HFFc6 (cell line): ENCODE measurements at places on chromosomes 16 and 17. TPM values are rescaled to one million over a fixed set of nuclear protein-coding genes. Genes with fewer than 3 reads are reported as not detected.

The NCOR1 gene
- total RNA-seq, result 89.3 to 103 TPM (median 91.2 TPM) in 3 replicates

The CCL14 gene
- not detected in 3 replicates for total RNA-seq

The PRR14 gene
- 28.9 to 31.9 TPM (median 30.0 TPM) in 3 replicates for total RNA-seq

The DHRS7C gene
- total RNA-seq, result not detected in 3 replicates

The FOXN1 gene
- not detected in 3 replicates for total RNA-seq

The EVPL gene
- total RNA-seq, result not detected in 3 replicates

The IRX3 gene
- 5.3 to 19.3 TPM (median 6.4 TPM) in 3 replicates for total RNA-seq

The CD300H gene
- not detected in 3 replicates for total RNA-seq

The MPO gene
- not detected in 3 replicates for total RNA-seq

The ACSM2A gene
- total RNA-seq, result not detected in 2 replicates

The SECTM1 gene
- 1.7 to 3.8 TPM (median 1.8 TPM) in 3 replicates for total RNA-seq

The PABPN1L gene
- total RNA-seq, result not detected in 3 replicates

The GAST gene
- not detected in 3 replicates for total RNA-seq

GRCh38 chr17:76710863-76711611, at the start of gene MXRA7:
Gene MXRA7, minus strand, starts transcription at chr17:76710965. Its CDS starts 19 bp downstream, at chr17:76710946.
- DNase-seq, result no peak

- peak; percentile 48 for DNase-seq
Observed at GRCh38 chr17:48593840-48594537, 410 bp upstream of the HOXB5 start.

DNA sequence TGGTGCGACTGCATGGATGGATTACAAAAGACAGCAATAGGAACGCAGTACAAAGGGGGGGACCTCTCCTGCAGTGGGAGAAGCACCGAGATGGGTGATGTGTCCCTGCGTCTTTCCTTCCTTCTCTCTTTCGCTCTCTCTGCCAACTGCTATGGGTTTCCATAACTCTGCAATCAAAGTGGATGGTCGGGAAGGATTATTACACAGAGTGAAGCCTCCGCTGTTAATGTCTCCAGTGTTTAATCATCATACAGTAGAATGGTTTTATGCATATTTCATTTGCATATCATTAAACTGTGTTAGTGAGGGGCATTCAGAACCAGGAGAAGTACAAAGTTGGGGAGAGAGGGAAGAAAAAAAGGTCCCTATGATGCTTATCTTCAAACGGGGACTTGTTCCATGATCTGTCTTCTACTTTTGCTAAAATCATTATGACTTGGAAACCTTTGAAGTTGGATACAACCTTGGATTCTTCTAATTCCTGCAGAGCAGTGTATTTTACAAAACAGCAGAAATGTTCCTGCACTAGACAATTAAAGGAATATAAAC, 255.9 kb upstream of the PMFBP1 start:
- no peak for DNase-seq

DNA sequence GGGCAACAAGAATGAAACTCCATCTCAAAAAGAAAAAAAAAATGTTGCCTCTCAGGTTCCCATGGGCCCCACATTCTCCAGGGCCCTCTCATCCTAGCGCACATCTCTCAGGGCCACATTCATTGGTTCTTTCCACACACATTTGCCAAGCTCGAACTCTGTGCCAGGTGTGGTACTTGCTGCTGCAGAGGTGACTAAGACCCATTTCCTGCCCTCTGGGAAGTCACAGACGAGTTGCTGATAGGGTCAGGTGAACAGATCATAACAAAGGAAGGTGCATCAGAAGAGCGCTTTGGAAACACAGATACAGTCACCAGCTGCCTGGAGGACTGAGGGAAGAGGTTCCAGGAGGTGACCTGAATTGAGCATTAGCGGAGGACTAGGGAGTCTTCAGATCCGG, 1.0 kb downstream of the GSDMA start:
- no peak for DNase-seq

- no peak for DNase-seq
Observed at GRCh38 chr17:44212507-44213402, 6.7 kb downstream of the UBTF start.

- no peak for DNase-seq
Observed at GRCh38 chr16:89064606-89065457, 28.8 kb upstream of the ACSF3 start.

DNA sequence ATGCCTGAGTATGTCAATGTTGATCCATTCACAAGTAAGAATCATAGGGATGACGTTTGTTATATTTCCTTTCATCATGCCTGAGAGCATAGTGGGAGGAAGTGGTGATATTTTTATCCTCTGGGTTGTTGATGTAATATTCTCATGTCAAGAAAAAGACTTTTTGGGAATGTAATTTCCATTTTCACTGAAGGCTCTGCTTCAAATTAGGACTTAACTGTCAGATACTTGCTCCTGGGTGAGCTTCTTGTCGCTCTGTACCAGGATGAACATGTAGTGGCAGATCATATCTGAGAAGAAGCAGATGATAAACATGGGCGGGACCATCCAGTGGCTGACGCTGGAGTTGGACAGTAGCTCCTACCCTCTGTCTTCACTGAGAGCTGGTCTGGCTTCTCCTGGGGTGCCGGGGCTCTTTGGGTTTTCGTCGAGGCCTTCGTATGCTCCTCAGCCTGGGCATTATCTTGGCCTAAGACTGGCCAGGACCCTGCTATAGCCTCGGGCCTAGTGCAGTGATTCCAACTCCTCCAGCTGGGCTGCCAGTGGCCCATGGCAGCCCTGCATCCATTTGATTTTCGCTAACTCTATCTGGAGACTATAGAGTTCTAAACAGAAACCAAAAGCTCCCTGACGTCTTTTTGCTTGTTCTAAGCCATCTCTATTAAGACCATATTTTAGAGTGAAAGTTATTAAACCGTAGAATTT, 19.7 kb downstream of the CYB5B start:
- DNase-seq, result peak; percentile 39

- DNase-seq, result peak; percentile 69
Observed at GRCh38 chr17:82212331-82213250, at the start of gene CCDC57. Gene CCDC57, minus strand, starts transcription at chr17:82212842. Its CDS starts 10,898 bp downstream, at chr17:82201944.

- no peak for DNase-seq
Observed at GRCh38 chr17:76953066-76953465, 84.9 kb downstream of the MGAT5B start.

DNA sequence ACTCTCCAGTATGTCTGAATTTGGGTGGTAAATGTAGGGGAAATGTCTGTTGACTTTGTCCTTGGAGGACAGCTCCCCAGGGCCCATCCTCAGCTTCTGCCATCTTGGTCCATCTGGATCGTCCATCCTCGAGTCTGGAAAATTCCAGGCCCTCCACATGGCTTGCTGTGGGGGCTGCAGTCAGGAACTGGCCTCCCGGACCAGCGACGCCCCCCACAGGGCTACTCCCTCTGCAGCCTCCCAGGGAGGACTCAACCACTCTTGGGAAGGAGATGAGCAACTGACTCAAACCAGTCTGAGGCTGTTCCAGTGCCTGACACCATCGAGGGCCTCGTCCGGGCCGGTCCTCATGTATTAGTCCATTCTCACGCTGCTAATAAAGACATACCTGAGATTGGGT, 5.5 kb upstream of the ZG16B start:
- DNase-seq, result no peak

DNA sequence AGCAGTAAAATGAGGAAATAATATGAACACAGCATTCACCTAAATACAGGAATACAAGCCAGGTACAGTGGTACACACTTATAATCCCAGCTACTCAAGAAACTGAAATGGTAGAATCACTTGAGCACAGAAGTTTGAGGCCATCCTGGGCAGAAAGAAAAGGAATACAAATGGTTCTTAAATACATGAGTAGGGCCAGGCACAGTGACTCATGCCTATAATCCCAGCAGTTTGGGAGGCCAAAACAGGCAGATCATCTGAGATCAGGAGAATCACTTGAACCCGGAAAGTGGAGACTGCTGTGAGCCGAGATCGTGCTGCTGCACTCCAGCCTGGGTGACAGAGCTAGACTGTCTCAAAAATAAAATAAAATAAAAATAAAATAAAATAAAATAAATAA, 23.0 kb upstream of the SMG8 start:
- DNase-seq, result no peak

DNA sequence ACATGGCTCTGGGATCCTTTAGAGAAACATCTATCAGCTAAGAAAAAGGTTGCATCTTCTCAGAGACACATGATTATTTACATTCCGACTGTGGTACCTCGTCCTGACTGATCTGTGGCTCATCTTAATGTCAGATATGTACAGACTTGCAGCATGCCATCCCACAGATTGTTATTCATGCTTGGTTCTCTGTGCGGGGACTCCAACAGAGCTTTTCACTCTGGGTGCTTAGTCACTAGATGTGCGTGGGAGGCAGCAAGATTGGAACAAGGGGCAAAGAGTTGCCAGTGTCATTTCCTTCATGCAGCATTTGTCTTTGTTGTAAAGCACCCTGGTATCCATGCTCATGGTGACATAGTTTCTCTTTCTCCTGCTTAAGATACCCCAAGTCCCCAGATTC, 179.1 kb upstream of the CACNG5 start:
- DNase-seq, result peak; percentile 53

DNA sequence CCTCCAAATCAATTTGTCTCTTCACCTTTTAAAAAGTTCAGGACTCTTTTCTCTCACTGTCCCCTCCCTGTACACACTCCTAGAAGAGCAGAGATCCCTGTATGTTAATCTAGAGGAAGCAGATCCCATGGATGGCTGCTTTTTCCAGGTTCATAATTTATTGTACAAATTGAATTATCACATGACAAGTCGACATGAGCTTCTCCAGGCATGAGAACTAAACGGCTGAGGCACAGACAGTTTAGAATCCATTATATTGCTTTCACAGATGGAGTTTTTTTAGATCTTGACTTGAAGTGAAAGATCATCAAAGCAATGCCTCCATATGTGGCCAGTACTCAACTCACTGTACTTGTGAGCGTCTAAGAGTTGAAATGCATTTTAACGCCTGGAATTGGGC, 47.9 kb downstream of the RGS9 start:
- no peak for DNase-seq

- no peak for DNase-seq
Observed at GRCh38 chr16:84315422-84315821, 20.7 kb downstream of the WFDC1 start.

DNA sequence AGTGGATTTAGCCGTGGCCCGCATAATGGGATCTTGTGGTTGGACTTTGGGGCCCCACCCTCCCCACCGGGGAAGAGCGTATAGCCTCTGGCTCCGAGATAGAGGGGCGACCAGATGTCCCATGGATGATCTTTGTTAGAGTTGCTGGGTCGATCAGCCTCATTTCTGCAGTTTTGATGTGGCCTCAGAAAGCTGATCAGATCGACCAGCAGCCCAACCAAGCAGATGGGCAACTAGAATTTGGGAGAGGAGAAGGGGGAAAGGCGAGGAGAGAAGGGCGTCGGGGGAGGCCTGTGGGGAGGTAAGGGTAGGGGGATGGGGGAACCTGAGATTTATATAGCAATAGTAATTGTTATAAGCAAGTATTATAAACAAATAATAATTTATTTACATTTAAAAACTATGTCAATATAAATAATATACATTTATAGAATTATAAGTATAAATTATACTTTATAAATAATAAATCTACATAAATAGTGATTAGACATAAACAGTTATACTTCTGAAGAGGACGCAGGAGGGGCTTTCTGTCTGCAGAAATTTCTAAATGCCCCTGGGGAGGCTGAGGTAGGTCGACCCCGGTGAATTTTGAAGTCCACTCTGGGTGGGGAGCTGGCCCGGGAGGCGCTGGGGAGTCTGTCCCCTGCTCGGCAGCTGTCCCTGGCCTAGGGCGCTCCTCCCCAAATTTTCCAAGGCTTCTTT, 136.3 kb downstream of the KCNJ12 start:
- DNase-seq, result no peak

DNA sequence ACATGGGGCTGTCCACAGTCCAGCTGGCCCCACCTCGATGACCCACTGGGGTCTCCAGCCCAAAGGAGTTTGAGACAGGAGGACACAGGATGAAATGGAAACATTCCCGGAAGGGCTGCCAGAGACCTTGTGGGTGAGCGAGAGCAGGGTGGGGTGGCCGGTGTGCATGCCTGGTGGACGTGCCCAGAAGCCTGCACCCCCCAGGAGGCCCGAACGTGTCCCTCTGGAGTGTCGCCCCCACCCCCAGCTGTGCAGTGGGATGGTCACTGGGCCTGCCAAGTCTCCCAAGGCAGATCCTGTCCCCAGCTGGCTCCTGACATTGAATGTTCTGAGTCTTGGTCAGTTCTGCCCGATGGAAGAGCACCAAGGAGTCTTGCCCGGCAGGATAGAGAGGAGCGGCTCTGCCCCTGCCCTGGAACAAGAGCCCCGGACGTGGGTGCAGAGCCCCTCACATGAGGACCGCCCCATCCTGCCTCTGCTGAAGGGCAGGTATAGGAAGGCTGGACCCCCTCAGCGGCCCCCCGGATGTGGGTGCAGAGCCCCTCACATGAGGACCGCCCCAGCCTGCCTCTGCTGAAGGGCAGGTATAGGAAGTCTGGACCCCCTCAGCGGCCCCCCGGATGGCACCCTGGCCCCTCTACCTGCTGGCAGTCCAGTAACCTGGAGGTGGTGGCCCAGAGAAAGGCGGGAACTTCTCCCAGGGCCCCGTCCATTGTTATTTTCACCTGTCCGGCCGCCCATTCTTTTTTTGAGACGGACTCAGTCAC, 3.1 kb upstream of the CAPN15 start:
- DNase-seq, result no peak

- DNase-seq, result no peak
Observed at GRCh38 chr17:47099451-47099986, 89.6 kb downstream of the CDC27 start.

DNA sequence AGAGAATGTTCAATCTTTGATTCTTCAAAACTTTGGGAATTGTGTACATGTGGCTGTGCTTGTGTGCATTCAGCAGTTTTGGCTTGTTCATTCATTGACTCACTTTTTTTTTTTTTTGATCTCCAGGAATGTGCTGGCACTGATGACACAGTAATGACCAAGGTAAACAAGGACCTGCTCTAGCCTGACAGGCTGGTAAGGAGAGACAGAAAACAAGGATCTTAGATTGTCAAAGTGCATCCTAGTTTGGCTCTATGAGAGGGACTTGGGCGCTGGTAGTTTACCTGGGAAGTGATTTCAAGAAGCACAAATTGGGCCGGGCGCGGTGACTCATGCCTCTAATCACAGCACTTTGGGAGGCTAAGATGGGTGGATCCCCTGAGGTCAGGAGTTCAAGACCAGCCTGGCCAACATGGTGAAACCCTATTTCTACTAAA, 233.1 kb upstream of the WSCD1 start:
- peak; percentile 52 for DNase-seq

GRCh38 chr17:6427279-6427781, 7.6 kb downstream of the AIPL1 start:
- DNase-seq, result peak; percentile 2

- DNase-seq, result no peak
Observed at GRCh38 chr17:13395346-13395745, 206.4 kb downstream of the HS3ST3A1 start.

DNA sequence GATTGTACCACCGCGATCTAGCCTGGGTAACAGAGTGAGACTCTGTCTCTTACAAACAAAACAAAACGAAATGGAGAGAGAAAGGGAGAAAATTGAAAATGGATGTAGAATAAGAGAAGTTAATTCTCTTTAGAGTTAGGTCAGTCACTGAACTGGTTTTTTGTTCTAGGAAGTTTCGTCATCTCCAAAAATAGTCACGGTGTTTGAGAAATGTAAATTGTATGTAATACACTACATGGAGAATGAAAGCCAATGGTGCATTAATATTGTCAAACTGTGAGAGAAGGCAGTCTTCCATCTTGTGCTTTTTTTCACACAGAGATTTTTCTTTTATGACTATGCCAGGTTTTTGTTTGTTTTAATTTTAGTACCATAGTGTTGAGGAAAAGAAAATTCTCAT, 145.9 kb downstream of the BCAS3 start:
- DNase-seq, result no peak

- DNase-seq, result no peak
Observed at GRCh38 chr16:75053791-75054555, 55.1 kb downstream of the ZNRF1 start.

GRCh38 chr16:3467921-3468320, 24.4 kb downstream of the NAA60 start:
- peak; percentile 32 for DNase-seq

GRCh38 chr16:3836641-3837040, 43.9 kb downstream of the CREBBP start:
- DNase-seq, result no peak
